ENCODE measurements at places on chromosomes 16 and 17.

DNA sequence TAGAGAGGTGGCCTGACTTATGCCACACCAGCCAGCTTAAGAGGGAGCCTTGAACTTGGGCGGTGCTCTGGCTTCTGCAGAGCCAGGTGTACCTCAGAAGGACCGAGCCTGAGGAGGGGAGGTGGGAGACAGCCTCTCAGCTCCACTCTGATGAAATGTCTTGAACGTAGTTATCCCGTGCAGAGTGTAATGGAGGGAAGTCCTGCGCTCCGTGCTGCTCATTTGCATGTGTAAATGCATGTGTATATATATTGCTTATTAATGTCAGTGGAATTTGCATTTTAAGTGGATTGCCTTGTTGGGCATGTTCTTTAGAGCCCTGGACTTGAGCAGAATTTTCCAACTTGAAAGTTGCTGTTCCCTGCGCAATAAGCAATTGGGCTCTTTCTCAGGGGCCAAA, 264.9 kb upstream of the SDK2 start:
- DNase-seq, result no peak

- DNase-seq, result no peak
Observed at GRCh38 chr16:118857-119256, 19.6 kb downstream of the NPRL3 start.

DNA sequence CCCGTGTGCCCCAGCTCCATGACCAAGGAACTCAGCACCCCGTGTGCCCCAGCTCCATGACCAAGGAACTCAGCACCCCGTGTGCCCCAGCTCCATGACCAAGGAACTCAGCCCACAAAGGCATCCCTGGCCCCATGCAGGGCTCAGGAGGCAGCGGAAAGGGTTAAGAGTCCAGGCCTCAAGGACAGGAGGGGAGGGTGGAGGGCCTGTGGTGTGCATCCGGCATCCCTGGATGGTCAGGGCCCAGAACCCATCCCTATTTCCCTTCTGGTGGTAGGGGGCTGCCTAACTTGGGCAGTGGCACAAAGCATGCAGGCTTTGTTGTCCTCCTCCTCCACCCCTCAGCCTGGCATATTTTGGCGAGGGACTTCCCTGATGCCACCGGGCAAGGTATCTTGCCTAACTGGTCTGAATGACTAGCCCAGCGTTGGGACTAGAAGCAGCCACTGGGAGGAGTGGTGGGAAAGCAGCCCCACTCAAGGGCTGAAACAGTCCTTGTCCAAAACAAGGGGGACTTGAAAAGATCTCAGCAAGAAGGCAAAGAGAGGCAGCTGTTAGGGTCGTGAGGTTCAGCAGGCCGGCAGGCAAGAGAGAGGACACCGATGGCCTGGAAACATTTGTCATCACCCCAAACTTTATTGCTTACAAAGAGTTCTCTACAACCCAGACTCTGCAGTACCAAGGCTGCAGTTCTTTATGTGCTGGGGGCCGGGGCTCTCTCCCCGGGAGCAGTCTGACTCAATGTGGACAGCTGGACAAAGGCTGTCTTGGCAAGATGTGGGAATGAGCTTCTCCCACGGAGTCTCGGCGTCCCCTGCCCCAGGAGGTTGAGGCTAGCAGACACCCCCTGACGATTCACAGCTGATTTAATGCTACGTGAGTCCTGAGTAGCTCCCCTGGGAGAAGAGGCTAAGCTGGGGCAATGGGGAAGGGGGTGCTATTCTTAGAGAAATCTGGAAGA, 902 bp upstream of the SPATA32 start:
- no peak for DNase-seq

GRCh38 chr16:82456683-82457082, 170.1 kb upstream of the CDH13 start:
- DNase-seq, result peak; percentile 52

- DNase-seq, result no peak
Observed at GRCh38 chr16:73065632-73066330, 17.9 kb upstream of the ZFHX3 start.

GRCh38 chr17:45226576-45226975, 4.9 kb downstream of the FMNL1 start:
- no peak for DNase-seq

All from SK-N-DZ (cell line).